ENCODE measurements at places on chromosomes 3 and 15.

DNA sequence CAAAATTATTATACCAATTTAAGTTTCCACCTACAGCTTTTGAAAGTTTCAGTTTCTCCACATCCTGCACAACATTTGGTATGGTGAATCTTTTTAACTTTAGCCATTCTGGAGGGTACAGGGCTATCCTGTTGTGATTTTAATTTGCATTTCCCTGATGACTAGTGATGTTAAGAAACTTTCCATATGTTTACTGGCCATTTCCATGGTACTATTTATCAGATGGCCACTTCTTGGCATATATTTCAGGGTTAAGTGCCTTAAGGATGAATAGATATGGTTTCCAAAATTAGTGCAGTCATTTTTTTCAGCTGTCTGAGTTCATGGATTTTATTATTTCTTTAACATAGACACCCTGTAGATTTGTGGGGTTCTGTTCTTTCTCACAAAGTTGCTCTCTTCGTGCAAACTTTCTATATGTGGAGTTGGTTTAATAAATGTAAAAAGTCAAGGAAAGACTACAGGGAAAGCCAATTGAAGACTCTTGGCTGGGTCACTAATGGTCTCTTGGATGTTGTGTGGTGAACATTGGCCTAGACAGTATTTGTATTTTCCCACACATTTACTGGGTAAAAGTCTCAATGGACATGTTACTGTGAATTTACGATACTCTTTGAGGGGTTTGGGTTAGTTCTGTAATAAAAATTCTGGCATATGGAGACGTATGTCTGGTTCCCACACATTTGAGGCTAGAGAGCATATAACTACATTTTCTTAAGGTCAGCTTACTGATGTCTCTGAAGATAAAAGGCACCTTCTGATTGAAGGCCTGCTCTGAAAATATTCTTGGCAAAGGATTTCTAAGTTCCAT, 147.5 kb upstream of the PDZRN3 start:
- DNase-seq = no peak

DNA sequence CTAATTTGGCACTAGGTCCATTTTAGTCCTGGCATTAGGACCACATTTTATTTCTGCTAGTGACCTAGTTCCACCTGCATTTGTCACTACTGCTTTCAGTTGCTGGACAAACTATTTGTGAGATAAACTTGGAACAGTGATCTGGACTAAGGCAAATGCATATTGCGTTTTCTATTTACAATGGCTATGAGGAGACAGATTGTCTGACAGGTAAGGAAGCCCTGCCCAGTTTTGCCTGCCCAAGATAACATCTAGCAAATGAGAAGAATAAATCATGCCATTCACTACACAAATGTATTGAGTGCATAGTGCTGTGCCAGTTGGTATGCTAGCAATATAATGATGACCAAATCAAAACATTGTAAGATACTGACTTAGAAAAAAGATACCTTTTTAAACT, 245.7 kb downstream of the GRM7 start:
- no peak for DNase-seq

DNA sequence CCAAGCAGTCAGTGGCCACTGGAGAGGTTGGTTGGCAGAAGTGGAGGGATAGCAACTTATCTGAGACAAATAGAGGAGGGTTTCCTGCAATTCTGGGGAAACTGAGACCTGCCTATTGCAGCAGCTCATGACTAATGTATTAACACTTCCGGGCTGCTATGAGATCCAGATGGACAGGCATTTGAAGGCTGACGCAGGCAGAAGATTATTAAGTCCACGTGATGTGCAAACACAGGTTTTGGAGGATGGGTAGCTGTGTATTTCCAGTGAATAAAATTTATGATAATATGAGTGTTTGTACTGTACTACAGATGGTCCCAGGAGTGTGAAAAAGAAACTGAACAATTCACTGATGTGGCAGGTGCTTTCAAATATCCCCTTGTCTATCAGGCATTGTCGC, 28.5 kb upstream of the CFAP161 start:
- no peak for DNase-seq

DNA sequence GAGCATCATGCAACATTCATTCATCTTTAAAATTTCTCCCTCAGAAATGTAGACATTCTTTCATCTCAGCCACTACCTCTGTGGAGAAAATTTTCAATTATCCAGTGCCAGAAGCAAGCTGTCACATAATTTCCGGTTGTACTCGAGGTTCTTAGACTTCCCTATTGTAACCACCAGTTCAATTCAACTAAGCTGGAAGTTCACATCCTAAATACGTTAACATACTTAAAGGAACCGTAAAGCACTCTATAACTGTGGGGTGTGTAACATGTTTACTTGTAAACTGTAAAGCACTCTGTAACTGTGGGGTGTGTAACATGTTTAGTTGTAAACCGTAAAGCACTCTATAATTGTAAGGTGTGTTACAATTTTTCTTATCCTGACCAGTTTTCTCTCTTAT, 150.3 kb downstream of the PLCL2 start:
- DNase-seq = no peak

- no peak for DNase-seq
These were observed 101.8 kb downstream of the RAB11A start for GRCh38 chr15:65970937-65971740.

DNA sequence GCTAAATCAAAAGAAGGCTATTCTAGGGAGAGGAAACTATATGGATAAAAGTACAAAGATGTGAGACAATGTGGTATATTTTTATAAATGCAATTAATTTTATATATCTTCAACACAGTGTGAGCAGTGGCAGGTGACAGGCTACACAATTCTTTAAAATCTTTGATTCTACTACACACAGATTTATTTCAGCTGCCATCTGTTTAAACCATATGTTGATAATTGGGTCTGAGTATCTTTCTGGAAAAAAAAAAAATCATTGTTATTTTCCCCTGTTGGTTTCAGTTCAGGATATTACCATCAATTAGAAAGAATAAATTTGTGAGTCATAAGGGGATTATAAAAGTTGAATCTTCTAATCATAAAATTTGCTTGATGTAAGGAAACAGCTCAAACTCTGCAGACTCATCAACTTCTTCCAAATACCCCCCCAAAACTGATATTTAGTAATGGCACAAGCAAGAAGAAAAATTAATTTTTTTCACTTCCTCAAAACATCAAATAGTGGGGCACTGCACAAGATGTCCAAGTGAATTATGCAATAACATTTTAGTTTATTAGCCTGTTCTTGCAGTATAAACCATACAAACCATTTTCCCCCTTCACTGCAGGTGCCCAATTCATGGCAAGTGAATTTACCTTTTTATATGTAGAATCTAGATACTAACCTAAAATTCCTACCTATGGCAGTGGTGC, 12.0 kb downstream of the PIERCE2 start:
- no peak for DNase-seq

GRCh38 chr15:90557186-90558084, 27.7 kb downstream of the CRTC3 start:
- no peak for DNase-seq

GRCh38 chr3:172067837-172068440, 28.6 kb downstream of the FNDC3B start:
- no peak for DNase-seq

Data from stimulated activated naive CD4-positive, alpha-beta T cell (primary cell).